ENCODE measurements at places on chromosomes 12 and 14.

- DNase-seq: no peak
Measured at GRCh38 chr12:114944736-114945135, 260.8 kb upstream of the TBX3 start.

DNA sequence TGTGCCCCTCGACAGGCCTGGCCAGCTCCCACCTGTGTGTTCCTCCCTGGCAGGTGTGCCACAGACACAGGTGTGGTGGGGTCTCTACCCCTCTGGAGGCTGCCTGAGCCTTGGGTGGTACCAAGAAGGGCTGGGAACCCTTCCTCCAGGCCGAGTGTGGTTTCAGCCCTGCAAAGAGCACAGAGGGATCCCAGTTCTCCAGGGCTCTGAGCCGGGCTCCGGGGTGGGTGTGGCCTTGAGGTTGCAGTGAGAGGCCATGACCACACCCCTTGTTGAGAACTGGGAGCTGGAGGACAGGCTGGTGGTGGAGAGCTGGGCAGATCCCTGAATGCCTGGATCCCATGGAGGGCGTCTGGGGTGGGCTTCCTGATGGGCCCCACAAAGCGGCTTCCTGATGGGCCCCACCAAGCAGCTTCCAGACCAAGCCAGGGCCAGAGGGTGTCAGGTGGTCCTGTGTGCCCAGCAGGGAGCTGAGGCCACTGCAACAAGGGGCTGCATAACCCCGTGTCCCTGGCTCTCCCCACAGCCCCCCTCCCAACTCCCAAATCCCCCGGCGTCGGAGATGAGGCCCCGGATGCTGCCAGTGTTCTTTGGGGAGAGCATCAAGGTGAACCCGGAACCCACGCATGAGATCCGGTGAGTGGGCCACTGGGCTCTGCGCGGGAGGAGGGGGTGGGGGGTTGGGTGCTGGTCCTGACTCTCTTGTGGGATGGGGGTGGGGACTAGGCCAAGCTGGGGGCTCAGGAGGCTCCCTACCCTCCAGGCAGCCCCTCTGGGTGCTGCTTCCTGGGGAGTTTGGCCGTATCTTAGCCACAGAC, 16.6 kb downstream of the RFLNA start:
- no peak for DNase-seq

- DNase-seq: no peak
Measured at GRCh38 chr12:33488036-33488435, 48.4 kb upstream of the SYT10 start.

GRCh38 chr12:123548107-123548506, 14.6 kb upstream of the RILPL1 start:
- no peak for DNase-seq

GRCh38 chr14:70585231-70585630, 15.2 kb downstream of the MED6 start:
- no peak for DNase-seq

DNA sequence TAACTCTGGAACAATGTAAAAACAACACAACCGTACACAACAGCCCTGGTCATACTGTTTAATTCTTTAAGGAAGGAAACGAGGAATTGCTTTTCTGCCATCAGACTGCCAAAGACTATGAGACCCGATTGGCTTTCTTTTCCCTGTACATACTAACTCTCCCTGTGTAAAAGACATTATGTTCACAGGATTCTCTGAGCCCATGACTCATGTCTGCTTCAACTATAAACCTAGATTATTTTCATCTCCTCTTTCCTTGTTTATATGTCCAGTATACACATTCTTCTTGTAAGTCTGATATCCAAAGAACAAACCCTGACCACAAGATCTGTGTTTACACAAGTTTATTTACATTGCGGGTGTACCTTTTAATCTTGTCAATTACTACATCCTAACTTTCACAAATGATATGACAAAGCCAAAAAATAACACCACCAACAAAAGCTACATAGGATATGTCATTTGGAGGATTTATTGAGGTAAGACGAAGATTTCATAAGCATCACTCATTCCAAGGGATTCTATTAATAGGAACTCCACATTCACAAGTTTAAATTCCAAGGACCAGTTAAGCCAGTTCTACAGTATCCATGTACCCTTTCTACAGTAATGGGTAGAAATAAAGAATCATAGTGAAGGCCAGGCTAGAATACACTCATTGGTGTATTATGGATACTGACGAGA, 67.3 kb downstream of the STXBP6 start:
- no peak for DNase-seq

DNA sequence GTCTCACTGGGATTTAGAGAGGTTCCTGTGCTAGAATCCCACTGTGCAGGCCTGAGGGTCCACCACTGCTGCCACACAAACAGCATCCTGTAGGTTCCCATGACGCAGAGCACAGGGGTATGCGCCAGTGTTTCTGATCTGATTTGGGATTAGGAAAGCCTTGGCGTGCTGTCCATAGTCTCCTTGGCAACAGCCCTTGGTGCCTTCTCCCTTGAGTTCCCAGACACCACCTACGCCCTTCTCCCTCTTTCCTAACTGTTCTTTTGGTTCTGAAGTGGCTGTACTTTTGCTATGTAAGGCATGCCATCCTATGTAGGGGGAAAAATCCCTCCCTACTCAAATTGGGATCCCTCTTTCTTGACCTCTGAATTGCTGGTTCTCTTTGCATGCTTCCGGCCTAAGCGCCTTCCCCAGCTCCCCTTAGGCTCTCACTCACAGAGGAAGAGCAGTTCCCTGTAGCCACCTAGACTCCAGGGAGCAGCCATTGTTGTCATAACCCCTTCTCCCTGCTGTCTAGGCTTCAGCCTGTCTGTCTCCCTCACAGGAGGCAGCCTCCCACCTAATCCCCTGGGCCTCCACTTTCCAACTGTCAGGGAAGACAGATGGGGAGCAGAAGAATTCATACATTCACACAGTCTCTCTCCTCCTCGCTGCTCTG, 14.8 kb upstream of the RIC8B start:
- no peak for DNase-seq

- peak; percentile 7 for DNase-seq
Measured at GRCh38 chr12:57093415-57094207, 4.7 kb downstream of the NAB2 start.

GRCh38 chr12:25054783-25055144, 105.9 kb upstream of the BCAT1 start:
- no peak for DNase-seq

- no peak for DNase-seq
Measured at GRCh38 chr14:32366986-32367385, 37.9 kb downstream of the AKAP6 start.

DNA sequence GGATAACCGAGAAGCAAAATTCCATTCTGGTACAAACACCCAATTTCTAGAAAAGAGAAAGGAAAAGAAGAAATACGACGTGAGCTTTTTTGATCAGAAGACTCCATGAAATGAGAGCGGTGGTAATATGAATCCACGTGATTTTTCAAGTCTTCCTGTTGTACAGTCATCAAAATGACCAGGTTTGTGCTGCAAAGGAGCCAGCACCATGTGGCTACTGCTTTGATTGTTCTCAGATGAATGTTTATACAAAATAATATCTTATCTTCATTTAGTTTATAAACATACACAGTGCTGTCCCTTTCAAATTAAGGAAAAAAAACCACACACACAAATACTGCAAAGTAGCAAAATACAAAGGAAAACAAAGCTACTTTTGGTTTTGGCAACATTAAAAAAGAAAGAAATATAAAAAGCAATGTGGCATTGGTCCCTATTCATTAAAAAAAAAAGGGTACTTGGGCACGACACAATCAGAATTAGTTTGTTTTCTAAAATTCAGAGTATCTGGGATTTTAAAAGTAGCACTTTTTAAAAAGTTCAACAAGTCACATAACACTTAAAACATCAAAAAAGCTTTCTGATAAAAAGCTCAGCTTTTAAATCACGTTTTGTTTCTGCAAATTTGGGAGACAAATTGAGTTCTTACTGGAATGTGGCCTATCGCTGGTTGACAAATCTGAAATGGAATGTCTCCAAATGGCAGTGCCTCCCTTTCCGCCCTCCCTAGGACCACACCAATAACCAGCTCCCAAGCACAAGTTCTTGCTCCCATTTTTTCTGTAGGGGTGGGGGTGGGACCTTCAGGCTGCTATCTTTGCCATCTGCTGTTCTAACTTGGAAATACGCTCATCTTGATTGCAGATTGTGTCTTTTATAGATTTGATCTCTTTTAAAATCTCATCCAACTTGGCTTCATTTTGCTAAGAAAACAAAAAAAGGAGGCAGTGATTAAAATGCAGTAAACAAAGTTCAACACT, 13.2 kb upstream of the SELPLG start:
- no peak for DNase-seq

- DNase-seq: no peak
Measured at GRCh38 chr12:19909418-19909817, 458.9 kb upstream of the PDE3A start.

GRCh38 chr12:806200-806791, 53.9 kb downstream of the WNK1 start:
- DNase-seq: no peak

- no peak for DNase-seq
Measured at GRCh38 chr14:46985529-46986380, 334.2 kb upstream of the RPL10L start.

GRCh38 chr14:34122650-34123049, 171.8 kb upstream of the EGLN3 start:
- DNase-seq: no peak

DNA sequence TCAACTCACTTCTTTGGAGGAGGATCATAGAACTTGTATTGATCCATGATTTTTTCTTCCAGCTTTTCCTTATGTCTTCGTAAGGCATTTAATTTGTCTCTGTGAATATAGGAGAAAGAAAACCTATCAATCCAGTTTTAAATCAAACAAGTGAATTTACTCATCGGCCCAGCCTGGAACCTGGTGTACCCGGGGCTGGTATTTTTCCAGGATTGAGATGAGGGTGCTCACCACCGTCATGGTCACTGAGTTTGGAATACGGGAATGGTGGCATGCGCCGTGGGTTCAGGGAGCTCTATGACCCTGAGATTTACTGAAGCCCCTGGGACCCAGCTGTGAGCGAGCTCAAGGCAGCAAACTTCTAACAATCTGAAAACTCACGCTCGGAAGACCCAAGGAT, 46.5 kb upstream of the GPR68 start:
- no peak for DNase-seq

GRCh38 chr12:47775100-47775911, 2.3 kb downstream of the SLC48A1 start:
- DNase-seq: peak; percentile 79

- DNase-seq: no peak
Measured at GRCh38 chr12:11958221-11959091, 112.3 kb upstream of the BCL2L14 start.

GRCh38 chr12:11830307-11830801, 180.9 kb downstream of the ETV6 start:
- no peak for DNase-seq

DNA sequence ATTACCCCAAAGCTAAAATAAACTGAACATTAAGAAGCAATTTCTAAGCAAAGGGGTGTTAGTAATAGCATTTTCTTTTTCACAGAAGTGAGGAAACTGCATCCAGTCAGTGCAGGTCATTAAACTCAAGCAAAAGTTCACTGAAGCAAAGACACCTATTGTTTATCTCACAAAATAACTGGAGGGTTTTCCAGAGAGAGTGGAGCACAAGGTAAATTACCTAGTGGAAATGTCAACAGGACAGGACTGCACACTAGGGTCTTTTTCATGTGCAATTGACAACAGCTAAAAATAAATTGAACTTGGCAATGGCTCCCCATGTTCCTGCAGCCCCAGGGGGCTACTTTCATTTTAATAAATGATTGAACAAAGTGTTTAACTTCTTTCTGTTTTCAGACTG, 742.0 kb downstream of the GALC start:
- no peak for DNase-seq

DNA sequence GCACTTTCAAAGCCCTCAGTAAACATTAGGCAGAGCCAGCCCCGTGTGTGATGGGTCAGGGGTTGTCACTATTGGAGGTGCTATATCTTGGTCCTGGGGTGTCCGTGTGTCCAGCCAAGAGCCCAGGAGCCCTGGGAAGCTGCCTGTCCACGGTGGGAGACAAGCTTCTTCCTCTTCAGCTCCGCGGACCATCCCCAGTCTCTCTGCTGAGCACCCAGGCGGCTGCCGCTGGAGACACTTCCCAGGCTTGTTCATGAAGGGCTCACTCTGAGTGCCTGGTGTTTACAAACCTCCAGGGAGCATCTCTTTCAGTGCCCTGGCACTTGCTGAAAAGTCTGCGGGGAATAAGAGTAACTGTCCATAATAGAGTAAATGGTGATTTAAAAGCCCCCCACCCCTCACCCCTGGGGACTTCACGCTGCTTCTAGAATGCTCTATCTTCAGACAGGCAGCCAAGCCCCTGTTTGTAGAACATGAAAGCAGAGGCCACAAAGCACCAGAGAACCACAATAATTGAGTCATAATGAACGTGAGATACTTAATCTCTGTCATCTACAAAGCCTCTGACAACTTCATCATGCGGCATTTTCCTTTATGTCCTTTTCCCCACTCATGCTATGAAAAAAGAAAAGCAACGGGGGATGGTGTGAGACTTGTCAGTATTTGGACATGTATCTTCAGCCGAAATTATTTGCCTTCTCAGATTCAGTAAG, 178.6 kb downstream of the TMEM132C start:
- no peak for DNase-seq

- no peak for DNase-seq
Measured at GRCh38 chr12:19299765-19300164, 139.5 kb upstream of the AEBP2 start.

DNA sequence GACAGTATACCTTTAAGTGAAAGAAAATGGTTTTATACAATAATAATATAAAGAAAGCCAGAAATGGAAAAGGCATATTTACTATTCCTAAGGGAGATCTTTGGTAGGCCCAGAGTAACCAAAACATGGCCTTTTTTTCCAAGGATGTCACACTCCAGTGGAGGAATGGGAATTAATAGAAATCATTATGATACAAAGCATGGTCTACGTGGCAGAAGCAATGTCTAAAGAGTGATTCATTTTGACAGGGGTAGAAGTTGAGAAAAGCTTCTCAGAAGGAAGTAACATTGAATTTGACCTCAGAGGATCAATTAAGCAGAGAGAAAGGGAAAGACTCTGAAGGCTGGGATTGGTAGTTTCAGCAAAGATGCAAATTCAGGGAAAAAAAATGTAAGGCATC, 208.6 kb downstream of the BTG1 start:
- no peak for DNase-seq

GRCh38 chr14:97866195-97866594, 1069.0 kb downstream of the VRK1 start:
- DNase-seq: no peak

DNA sequence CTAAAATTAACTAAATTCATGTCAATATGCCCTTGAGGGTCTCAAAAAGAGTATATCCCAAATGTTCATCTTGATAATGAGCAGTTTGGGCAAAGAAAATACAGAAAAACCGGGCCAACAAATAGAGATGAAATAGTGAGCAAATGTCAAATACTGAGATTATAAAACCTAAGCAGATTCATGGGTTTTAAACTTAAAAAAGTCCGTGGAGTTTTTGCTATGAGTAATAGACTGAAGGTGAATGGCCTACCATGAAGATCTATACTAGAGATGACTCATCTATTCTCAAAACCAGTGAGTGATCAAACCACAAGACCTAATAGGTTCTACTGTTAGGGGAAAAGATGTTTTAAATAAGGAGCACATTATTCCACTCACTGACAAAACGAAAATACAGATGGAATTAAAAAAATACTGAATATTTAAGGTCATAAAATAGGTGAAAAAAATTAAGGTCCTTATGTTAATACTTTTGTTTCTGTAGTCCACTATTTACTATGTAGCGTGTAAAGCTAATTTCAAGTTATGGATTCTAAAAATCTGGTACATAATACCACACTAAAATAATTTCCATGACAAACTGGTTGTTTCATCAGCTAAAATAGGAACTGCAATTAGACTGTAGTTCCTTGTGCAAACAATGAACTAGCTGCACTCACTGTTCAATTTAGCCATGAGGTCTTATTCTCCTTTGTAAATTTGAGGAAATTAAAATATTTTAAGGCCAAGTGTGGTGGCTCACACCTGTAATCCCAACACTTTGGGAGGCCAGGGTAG, 5.0 kb downstream of the HNRNPC start:
- DNase-seq: peak; percentile 5

All from GF-D8 (cell line).